Fibroblast of gingiva (primary cell): ENCODE measurements at places on chromosomes 1 and 21.
A peak's percentile ranks its signal among the peaks of the same experiment; 100 is the strongest.

GRCh38 chr1:171828794-171829193 lies 12.5 kb upstream of the DNM3 start:
- no peak for DNase-seq

- no peak for DNase-seq
These were observed 5.6 kb downstream of the SETDB1 start for GRCh38 chr1:150931773-150932172.

DNA sequence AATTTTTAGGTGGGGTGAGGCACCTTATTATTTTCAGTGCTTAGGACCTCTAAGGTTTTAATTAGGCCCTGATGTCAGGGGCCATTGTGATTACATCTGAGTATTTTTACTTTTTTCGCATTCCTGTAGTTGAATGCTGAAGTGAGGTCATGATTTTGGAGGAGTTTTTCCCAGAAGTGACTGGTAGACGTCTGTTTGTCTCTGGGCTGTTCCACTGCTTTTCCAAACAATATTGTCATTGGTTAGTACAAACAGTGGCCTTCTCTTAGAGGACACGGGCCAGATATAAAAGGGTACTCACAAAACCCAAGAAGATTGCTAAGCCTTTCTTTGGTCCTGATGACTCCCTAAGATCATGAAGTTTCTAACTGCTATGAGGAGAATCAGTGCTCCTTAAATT lies 7.6 kb upstream of the RASAL2 start:
- DNase-seq = no peak

DNA sequence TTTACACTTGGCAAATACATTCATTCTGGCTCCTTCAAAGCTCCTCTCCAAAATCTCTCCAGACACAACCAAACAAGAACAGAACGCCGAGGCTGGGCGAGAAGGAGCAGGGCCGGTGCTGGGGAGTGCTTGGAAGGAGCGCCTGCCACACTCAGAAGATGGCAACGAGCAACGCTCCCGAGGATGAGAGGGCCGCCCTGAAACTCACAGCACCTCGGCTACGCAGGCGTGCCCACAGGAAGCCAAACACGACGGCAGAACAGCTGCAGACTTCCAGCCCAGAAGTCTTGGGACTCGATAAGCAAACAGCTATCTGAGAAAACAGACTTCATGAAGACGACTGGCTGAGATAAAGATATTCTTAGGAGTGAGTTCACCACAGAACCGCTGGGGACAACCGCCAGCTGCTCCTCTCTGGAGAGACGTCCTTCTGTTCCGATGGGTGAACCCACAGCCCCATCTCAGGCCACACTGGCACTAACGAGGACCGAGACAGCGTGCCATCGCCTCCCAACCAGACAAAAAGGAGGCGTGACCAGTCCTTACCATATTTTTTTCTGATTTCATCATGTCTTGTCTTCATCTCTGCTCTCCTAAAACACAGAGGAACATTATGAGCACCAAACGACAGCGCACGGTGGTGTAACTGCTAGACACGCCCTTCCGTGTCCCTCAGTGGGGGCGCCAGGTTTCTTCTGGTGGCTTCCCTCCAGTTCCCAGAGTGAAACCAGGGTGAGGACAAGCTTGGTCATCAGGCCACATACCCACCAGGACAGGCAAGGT lies 18.6 kb downstream of the PTTG1IP start:
- no peak for DNase-seq

- no peak for DNase-seq
These were observed 15.9 kb downstream of the CLDN8 start for GRCh38 chr21:30200000-30200399.

DNA sequence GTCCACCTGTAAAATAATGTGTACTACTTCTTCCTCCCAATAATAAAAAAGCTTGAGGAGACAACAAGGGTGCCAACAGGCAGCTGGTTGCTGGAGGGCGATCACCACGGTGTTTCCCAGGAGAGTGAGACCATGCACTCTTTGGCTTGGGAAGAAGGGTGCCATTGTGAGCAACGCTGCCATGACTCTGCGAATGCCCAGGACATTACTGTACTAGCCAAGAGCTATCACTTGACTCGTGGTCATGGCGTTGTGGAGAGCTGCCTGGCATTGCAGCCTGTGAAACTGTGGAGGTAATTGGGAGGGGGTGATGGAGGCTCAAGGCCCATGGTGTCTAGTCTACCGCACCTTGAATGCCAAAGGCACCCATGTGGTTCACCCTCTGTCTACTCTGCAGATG lies 14.6 kb upstream of the PRMT2 start:
- DNase-seq = no peak

DNA sequence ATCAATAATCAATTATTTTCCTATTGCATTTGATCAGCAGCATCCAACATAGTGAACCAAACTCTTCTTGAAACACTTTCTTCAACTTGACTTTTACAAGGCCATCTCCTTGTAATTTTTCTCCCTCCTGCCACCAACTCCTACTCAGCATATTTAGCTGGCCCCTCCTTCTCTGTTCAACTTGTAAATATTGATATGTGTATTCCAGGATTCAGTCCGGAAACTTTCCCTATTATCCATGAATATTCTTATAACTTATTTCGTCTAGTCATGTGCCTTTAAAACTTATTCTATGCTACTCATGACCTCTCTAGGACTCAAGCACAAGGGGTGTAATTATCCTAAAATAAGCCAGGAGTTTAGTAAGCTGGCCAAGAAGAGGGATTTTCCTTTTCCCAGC lies 52.9 kb downstream of the ZNF697 start:
- DNase-seq = no peak

GRCh38 chr1:40032240-40032891 lies 8.2 kb upstream of the CAP1 start:
- peak; percentile 62 for DNase-seq

GRCh38 chr1:31670593-31670964 lies 25.9 kb upstream of the PEF1 start:
- no peak for DNase-seq

GRCh38 chr1:204495078-204495753 lies 611 bp upstream of the PIK3C2B start:
- no peak for DNase-seq

- no peak for DNase-seq
These were observed 357.8 kb downstream of the SIPA1L2 start for GRCh38 chr1:232271991-232272589.

DNA sequence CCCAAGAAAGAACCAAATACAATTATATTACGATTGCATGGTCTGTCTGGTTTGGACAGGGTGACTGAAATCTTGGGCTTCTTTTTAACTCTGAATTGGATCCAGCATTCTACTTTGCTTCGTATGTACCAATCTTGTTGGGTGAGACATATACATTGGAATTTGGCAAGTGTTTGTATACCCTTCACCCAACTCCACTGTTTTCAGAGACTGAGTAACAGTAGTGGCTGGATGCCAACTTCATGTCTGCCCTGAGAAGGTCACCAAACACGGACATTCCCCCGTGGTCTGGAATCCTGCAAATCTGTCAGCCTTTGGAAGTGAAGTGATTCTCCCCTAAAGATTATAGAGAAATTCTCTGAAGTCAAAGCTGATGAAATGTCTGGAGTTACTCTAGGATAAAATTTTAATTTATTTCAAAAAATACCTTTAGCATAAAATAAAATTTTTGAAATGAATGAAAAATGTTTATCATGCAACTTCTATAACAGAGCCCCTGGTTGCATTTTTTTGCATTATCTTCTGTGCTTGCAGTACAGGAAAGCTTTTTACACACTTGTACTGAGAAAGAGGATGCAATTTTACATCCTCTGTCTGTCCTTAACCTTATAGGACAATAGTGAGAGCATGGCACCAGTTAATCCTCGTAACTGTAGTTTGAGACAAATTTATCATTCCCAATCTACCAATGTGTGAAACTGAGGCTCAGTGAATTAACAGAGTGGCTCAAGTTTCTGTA lies 201.8 kb downstream of the DISC1 start:
- peak; percentile 95 for DNase-seq

DNA sequence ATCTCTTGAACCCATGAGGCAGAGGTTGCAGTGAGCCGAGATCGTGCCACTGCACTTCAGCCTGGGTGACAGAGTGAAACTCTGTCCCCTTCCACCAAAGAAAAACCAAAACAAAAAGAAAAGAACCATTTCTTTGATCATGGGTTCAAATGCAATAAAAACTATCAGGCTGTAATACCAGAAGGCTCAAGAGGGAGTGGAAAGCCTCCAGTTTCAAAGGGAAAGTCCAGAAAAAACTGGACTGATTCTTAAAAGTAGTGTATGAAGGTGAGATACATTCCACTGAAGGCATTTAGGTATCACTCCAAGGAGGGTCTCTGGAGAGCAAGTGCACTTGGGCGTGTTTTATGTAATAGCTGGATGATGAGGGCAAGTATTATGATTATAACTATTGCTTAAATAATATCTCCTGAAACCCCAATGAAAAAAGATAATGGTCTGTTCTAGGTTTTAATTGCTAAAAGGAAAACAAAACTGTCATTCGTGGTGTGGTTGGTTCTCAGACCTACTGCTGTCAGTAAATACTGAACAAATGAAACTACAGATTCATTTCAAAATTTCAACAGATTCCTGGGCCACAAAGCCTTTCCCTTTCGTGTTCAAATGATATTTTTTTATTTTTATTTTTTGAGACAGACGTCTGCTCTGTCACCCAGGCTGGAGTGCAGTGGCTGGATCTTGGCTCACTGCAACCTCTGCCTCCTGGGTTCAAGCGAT lies 6.0 kb upstream of the CAMTA1 start:
- DNase-seq = no peak

DNA sequence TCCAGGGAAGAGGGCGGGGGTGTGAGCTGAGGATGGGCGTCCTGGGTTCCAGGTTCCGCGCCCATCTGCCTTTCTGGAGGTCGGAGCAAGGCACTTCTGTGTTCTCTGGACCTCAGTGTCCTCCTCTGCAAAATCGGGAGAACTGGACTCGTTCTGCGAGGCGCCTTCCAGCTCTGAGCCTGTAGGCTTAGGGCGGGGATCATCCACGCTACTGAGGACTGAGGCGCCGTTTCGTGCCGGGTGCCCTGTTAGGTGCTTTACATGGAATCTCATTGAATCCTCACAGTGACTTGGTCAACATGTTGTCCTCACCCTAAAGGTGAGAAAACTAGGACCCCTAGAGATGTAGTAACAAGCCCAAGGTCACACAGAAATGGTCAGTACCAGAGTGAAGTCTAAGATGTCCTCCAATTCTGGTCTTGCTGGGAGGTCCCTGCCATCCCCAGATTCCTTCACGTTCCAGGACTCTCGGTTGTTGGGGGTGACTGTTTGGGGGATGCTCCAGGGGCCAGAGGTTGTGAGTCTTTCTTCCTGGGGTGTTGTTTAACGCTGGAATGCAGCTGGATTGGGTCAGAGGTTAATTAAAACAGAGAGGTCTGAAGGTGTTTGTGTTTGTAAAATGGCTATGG lies 677 bp downstream of the PRKAA2 start:
- no peak for DNase-seq

- DNase-seq = peak; percentile 58
These were observed 283.4 kb upstream of the ZRANB2 start for GRCh38 chr1:71364236-71364635.

- DNase-seq = no peak
These were observed 4.8 kb upstream of the GJA8 start for GRCh38 chr1:147897789-147898188.

DNA sequence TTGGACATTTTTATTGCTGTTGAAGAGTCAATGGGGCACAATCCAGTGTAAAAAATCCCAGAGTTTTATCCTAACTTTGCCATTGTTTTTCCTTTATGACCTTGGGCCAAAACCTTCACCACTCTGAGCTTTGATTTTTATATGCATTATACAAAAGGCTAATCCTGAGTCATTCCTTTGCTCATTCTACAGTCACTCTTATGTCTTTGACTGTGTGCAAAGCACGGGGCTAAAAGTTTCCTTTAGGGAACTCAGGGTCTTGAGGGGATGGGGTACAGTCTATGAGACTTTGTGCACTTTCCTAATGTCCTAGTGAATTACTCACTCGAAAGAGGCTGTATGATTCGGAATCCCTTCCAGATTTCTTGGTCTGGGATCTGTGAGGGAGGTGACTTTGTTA lies 543.2 kb upstream of the CAMK1G start:
- no peak for DNase-seq

DNA sequence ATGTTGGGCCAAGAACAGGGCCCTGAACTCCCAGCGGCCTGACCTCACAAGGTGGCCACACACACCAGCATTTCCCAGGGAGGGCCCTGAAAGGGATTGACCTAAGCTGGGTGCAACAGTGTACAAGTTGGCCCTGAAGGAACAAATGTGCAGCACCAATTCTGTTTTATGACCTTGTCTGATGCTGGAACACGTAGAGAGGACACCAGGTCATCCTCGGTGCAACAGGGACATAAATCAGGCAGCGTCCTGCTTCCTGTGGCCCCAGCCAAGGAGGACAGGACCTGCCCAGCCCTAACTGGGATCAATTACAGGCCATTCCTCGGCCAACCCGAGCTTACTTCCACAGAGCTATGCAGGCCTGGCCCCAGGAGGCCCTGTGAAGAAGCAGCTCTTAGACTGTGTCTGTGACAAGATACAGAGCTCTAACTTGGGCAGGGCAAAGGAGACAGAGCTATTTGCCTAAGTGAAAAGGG lies 12.8 kb upstream of the PHC2 start:
- DNase-seq = no peak
